Hematopoietic multipotent progenitor cell treated with erythropoietin and hydrocortisone succinate and interleukin-3 and kit ligand, for 6 days (in vitro differentiated cells): ENCODE measurements at places on chromosomes 16 and 17.

DNA sequence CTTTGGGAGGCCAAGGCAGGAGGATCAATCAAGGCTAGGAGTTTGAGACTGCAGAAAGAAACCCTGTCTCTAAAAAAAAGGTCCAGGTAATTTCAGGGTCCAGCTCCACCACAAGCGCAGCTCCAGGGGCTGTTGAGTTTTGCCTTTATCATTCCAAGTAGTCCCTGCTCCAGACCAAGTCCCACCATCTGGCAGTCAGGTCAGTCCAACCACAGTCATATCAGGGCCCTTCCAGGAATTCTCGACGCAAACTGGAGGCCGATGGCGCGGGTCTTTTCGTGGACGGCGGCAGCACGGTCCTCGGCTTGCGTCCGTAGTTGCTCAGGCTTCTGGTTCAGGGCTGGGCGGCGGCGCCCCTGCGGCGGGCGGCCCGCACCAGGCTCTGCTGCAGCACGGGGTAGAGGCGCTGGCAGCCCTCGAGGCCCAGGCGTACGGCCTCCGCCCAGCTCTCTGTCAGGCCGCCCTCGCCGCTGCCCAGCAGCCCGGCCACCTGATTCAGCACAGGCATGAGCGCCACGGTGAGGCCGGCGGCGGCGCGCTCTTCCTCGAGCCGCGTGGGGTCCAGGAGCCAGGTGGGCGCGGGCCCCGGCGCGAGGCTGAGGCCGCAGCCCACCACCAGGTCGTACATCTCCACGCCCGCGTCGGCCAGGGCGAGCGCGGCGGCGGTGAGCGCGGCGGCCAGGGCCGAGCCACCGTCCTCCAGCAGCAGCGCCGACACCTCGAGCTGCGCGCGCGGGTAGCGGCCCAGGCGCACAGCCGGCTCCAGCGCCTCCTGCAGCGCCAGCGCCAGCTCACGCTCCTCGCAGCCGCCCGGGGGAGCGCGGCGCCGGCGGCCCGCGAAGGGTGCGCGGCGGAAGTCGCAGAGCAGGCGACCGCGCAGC lies 752 bp downstream of the EXOSC6 start:
- peak; percentile 67 for DNase-seq

DNA sequence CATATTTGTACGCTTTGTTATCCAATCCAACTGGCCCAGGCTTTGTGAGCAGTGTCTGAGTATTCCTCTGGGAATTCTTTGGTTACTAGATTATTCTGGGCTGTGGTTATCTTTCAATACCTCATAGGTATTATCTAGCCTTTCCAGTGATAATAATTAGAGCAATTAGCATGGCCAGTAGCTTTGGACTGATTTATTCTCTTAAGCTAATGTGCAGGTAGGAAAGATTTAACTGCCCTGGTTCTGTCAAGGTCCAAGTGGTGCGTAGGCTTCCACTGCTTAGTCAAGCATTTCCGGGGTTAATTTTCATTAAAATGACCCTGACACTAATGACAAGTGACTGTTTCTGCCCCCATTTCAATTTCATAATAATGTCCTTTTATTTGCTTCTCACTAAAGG lies 54.2 kb upstream of the PMFBP1 start:
- no peak for DNase-seq

DNA sequence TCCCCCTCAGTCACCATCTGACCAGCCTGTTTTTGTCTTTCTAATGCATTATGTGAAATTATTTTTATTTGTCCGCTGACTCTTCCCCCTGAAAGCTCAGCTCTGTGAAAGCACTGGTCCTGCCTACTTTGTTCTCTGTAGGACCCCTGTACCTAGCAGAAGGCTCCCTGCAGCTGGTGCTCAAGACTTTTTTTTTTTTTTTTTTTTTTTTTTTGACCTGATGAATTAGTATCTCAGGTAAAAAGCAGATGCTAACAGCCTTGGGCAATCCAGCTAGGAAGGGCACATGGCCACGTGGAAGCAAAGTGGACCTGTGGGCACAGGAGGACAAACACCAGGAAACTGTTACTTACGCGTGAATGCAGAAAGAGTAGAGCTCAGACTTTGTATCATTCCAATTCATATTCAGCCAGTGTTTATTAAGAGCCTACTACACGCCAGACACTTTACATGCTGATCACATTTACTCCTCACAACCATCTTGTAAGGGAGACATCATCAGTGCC lies 629 bp upstream of the UNC119 start:
- no peak for DNase-seq

- DNase-seq, result no peak
Observed at GRCh38 chr16:54944002-54944401, 13.3 kb downstream of the IRX5 start.

DNA sequence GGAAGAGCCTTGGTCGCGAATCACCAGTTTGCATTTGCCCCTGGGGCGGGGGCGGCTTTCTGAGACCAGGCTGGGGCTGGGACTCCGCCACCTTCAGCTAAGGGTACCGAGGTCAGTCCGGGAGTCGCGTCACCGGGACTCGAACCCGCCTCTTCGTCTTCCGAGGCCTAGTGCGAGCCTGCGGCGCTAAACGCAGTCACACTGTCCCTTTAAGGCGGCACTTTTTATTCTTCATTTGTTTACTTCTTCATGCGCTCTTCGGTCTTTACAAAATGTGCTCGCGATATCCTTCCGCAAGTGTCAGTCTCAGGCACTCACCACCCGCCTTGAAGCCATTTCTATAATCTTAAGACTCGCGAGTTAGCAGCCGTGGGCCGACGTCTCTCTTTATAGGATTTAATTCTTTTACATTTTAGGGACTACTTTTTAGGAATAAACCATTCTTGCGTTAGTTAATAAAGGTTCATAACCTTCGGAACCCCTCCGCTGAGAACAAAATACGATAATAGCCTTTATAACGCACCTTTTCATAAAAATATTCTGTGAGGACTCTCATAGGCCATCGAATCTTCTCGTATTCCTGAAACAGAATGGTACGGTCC lies 593 bp upstream of the HEXIM1 start:
- DNase-seq, result peak; percentile 97

GRCh38 chr17:51152766-51153209 lies 571 bp upstream of the NME1 start:
- no peak for DNase-seq

- peak; percentile 16 for DNase-seq
Observed at GRCh38 chr16:7313170-7313569, 19.5 kb upstream of the RBFOX1 start.

GRCh38 chr17:4968486-4969046 lies 949 bp upstream of the SPAG7 start:
- DNase-seq, result peak; percentile 33

DNA sequence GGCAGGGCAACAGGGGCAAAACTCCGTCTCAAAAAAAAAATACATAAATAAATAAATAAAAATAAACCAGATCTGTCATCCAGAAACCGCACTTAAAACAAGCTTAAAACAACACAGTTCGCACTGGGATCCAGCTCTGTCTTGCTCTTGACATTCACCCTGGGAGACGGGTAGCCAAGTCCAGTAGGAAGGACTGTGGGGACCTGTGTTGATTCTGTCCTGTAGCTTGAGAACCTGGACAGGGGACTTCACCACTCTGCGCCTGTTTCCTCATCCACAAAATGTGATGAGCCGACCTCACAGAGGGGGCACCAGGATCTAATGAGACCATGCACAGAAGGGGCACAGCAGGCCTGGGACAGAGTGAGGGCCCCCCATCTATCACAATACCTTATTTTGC lies 1.5 kb upstream of the RAI1 start:
- DNase-seq, result no peak

- DNase-seq, result peak; percentile 39
Observed at GRCh38 chr17:10063730-10064241, 134.6 kb downstream of the GAS7 start.

- DNase-seq, result no peak
Observed at GRCh38 chr17:266701-267667, 85.5 kb upstream of the DOC2B start.

GRCh38 chr17:8475227-8475626 lies 39.5 kb downstream of the NDEL1 start:
- no peak for DNase-seq

DNA sequence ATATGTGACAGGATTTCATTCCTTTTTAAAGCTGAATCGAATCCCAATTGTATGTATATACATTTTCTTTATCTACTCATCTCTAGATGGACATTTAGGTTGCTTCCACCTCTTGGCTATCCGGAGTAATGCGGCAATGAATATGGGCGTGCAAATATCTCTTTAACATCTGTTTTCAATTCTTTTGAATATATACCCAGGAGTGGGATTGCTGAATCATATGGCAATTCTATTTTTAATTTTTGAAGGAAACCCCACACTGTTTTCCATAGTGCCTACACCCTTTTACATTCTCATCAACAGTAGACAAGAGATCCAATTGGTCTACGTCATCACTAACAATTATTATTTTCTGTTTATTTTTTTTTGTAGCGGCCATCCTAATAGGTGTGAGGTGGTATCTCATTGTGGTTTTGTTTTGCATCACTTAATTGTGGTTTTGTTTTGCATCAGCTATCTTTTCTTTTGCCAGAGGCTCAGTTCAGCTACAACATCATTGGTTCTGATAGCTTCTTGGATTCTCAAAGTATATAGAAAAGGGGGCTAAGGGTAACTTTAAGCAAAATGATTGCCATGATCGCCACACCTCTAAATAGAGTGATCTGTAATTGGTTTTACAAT lies 25.6 kb upstream of the MAP2K6 start:
- no peak for DNase-seq

GRCh38 chr17:3613124-3613523 lies 3.9 kb upstream of the TRPV1 start:
- no peak for DNase-seq

GRCh38 chr16:88773812-88774291 lies 11.2 kb downstream of the PIEZO1 start:
- DNase-seq, result peak; percentile 92

- DNase-seq, result peak; percentile 52
Observed at GRCh38 chr17:76074390-76075363, at the start of gene GALR2. Gene GALR2 (plus strand): TSS chr17:76074781. CDS start chr17:76074884, 103 bp downstream.

DNA sequence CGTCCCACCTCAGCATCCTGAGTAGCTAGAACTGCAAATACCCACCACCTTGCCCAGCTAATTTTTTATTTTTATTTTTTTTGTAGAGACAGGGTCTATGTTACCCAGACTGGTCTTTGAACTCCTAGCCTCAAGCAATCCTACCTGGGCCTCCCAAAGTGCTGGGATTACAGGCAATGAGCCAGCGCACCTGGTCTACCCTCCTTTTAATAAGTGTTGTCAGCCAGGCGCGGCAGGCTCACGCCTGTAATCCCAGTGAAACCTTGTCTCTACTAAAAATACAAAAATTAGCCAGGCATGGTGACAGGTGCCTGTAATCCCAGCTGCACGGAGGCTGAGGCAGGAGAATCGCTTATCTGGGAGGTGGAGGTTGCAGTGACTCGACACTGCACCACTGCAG lies 19.3 kb downstream of the RFFL start:
- no peak for DNase-seq

GRCh38 chr17:76106703-76107102 lies 3.1 kb upstream of the EXOC7 start:
- no peak for DNase-seq

GRCh38 chr17:32876417-32877163 lies at the start of gene MYO1D:
Gene MYO1D (minus strand): TSS chr17:32877124. CDS start chr17:32876872, 252 bp downstream.
- peak; percentile 54 for DNase-seq

DNA sequence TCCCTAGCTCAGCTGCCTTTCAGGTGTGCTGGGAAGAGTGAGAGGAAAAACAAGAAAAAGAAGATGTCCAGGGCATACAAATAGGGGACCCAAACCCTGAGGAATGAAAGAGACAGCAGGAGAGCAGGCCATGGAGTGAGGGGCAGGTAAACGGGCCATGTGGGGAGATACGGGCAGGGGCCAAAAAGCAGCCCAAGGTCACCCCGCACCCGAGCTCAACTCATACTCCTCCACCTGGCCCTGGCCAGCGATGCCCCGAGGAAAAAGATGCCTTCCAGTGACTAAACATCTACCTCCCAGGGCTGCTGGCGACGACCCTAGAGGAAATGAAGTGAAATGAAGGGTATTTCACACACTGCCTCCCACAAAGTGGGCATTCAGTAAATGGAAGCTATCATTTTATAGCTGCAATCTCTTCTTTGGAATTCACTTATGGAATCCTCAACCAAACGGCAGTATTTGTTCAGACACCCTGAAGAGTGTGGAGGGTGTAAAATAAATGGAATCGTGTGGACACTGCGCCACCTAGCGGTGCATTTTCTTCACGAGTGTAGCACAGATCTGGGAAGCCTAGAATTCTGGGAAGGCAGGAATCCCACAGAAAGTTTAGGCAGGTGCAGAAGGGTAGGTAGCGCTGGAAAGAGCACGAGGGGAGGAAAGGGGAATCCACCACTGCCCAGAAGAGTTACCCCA lies 14.9 kb downstream of the ELAC2 start:
- DNase-seq, result peak; percentile 78

DNA sequence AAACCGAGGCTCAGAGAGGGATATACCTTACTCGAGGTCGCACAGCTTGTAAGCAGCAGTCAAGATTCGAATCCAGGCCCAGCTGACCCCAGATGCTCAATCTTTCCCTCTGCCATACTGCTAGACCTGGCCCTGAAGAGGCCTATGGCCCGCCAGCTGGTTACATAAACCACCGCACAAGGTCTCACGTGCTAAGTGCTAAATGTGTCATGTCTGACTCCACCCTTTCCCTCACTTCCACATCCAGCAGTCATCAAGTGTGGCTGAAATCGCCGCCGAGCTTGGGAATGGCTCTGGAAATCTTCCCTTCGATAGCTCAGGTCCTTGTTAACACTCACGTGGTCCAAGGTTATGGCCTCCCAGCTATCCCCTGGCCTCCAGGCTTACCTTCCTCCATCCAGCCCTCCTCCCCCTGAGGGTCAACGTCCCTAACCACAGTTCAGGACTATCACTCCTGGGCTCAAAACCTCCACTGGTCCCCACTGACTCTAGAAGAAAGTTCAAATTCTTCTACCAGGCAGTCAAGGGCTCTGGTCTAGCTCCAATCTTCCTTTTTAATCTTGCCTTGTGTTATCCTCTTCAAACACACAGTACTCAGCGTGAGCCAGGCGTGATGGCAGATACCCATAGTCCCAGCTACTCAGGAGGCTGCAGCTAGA lies 3.5 kb downstream of the ZBTB4 start:
- peak; percentile 92 for DNase-seq

- DNase-seq, result no peak
Observed at GRCh38 chr17:49388692-49389513, 25.8 kb downstream of the PHB1 start.

GRCh38 chr17:29179232-29180033 lies 765 bp downstream of the MYO18A start:
- peak; percentile 93 for DNase-seq
